ENCODE measurements at places on chromosomes 3 and 15.

DNA sequence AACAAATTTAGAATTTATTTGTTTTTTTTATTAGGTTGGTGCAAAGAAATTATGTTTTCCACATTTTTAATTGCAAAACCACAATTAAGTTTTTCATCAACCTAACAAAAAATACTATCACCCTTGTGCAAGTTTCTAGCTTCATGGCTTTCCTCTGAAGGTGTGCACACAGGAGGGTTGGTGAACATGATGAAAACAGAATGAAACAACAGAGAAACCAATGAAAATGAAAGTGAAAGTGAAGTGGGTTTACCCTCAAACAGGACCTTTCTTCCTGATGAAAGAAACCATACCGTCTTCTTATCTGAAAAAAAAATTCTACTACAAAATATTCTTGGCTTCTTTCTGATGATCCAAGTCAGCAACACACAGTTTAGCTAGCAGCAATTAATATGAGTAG lies 71.9 kb upstream of the FEZF2 start:
- no peak for DNase-seq

- DNase-seq = no peak
Measured at GRCh38 chr3:177126015-177126773, 71.1 kb downstream of the TBL1XR1 start.

DNA sequence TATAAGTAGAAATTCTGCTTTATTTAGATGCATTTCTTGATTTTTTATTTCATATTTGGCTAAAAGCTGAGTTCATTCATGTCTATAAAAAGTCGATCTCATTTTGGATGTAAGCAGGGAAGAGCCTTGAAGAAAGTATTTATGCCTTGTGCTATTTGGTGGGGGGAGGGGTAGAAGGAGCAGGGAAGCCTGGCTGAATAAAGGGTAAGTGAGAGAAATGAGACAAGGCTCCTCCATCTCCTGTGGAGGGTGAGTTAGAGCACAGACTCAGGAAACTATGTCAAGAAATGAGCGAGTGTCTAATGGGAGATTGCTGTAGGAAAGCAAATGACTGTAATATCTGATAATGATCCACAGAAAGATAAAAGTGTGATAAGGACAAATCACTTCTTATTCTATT lies 121.8 kb upstream of the ATP11B start:
- DNase-seq = no peak

- DNase-seq = no peak
Measured at GRCh38 chr15:82572986-82573385, 32.7 kb upstream of the RPS17 start.

GRCh38 chr15:76512971-76513370 lies 176.4 kb downstream of the ISL2 start:
- no peak for DNase-seq

DNA sequence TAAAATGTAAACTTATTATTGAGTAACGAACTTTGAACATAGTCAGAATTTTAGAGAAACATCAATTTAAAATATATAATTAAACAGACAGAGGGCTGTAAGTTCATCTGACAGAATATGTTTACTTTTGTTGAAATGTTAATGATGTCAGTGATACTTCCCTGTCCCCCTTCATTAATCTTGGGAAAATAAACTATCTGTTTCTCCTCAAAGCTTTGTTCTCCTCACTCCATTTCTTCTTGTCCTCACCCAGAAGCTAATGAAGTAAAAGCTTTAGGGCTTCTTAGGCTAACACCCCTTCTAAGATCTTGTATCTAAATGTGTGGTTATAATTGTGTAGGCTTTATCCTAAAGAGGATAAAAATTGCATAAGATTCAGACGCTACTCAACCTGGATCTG lies 1031.8 kb downstream of the FHIT start:
- no peak for DNase-seq

DNA sequence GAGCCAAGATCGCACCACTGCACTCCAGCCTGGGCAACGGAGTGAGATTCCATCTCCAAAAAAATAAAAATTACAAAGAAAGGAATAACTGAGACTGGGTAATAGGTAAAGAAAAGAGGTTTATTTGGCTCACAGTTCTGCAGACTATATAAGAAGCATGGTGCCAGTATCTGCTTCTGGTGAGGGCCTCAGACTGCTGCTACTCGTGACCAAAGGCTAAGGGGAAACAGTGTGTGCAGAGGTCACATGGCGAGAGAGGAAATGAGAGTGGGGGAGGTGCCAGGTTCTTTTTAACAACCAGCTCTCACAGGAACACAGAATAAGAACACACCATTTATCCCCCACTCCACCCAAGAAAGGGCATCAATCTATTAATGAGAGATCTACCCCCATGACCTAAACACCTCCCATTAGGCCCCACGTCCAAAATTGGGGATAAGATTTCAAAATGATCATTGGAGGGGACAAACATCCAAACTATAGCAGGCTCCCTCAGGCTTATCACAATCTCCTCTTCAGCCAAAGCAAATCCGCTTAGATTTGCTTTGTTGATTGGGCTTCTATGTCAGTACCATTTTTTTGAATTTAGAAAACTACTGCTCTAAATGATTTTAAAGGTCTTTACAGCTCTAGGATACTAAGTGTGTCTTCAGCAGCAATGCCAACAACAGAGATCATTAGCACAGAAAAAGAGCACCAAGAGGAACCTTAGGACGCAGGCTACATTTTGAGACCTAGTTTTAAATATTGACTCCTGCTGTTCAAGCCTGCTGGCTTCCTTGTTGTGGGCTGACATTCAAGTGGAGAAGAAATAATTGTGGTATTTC lies 84.2 kb upstream of the TBL1XR1 start:
- no peak for DNase-seq

- DNase-seq = peak; percentile 95
Measured at GRCh38 chr3:172040078-172040980, 951 bp downstream of the FNDC3B start.

GRCh38 chr3:143648218-143648617 lies 200.1 kb downstream of the SLC9A9 start:
- DNase-seq = no peak

GRCh38 chr3:39388741-39389248 lies 5.6 kb downstream of the SLC25A38 start:
- no peak for DNase-seq

GRCh38 chr3:115233021-115233420 lies 85.9 kb upstream of the ZBTB20 start:
- DNase-seq = no peak

DNA sequence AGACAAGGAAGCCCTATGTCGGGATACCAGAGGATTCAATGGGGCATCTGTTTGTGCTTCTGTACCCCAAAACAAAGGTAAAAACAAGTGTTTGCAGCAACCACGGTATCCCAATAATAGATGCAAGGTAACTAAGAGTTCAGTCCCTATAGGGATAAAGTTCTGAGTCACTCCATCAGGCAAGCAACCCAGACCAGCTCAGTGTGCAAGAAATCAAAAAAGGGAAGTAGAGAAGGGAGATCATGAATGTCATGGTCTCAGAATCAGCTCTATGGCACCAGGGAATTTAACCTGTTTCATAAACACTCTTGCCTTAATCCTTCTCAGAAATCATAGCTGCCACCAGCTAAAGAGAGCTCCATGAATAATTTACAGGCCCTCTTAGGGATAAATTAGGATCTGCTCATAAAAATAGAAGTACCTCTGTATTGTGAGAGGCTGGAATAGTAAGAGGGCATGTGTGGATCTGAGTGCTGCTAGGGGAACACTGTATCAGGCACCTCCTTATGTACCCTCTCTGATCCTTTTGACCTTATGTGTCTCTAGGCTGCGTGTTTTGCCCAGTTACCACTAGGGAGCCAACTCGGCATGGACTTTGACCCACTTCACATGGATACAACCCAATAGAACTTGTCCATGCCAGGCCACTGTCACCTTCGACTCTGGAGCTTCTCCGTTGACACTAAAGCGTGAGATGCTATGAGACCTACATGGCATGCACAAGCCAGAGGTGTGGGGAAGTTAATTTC lies 754.6 kb downstream of the AGBL1 start:
- no peak for DNase-seq

- DNase-seq = no peak
Measured at GRCh38 chr3:145357453-145357852, 803.5 kb downstream of the PLOD2 start.

GRCh38 chr3:145767909-145768308 lies 393.1 kb downstream of the PLOD2 start:
- DNase-seq = peak; percentile 11

- DNase-seq = no peak
Measured at GRCh38 chr3:172717493-172718088, 6.7 kb upstream of the NCEH1 start.

- no peak for DNase-seq
Measured at GRCh38 chr15:65401611-65402240, 21.0 kb downstream of the IGDCC4 start.
